NCI-H1105 treated with DMSO at 0.1 percent for 48 hours (cell line): ENCODE measurements at places on chromosomes 5 and 9.
A peak's percentile ranks its signal among the peaks of the same experiment; 100 is the strongest.

DNA sequence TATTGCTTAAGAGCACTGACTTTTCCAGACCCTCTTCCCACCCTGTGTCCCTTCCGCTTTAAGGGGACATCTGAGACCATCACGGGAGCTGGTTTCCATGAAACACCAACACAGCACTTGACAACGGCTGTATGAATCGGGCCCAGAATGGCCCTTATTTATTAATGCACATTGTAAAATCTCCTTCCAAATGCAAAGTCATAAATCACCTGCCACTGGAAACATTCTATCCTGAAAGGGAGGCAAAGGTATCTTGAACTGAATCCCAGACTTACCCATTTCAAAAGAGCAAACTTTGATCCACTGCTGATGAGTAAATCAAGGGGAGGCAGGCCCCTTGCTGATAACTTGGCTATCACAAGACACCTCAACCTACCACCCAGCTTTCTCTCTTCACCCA lies 37.4 kb downstream of the SHB start:
- no peak for DNase-seq

GRCh38 chr9:133700819-133701320 lies 37.3 kb downstream of the SARDH start:
- no peak for DNase-seq

GRCh38 chr5:142969186-142969585 lies 199.0 kb downstream of the ARHGAP26 start:
- no peak for DNase-seq

DNA sequence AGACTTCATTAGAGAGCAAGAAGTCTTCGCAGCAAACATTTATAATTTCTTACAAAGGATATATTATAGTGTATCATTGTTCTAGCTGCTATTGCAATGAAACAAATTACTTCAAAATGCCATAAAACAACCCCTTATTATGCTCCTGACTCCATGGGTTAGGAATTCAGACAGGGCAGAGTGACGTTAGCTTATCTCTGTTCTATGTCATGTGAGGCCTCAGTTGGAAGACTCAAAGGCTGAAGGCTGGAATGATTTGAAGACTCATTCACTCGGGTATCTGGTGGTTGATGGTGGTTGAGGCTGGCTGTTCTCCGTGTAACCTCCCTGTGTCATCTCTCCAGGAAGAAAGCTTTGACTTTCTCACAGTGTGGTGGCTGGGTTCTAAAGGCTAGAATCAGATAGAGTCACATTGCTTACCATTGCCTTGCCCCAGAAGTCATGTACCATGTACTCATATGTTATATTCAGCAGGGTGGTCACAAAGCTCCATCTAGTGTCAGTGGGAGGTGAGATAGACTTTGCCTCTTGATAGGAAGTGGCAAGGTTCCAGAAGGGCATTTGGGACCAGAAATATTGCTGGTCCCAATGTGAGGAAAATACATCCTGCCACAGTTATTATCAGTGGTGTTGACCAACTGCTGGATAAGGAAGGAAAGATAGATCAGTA lies 226.9 kb downstream of the TMEM38B start:
- no peak for DNase-seq

GRCh38 chr5:116658830-116659229 lies 84.2 kb upstream of the SEMA6A start:
- DNase-seq, result no peak

DNA sequence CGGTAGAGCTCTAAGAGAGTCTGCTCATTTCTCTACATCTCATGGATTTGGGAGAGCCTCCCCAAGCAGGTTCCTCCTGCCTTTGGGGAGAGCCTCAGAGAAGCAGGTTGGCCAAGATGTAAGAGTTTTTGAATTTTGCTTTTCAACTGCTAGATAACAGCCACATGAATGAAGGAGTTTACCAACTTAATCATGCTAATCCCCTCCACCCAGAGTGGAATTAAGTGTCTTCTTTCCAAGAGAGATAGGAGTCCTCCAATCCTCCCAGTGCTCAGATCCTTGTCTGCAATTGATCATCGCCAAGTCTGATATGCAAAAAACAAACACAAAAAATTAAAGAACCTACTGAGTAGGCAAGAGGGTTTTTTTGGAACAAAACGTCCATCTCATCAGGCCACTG lies 99.4 kb upstream of the MAP3K1 start:
- DNase-seq, result no peak

- DNase-seq, result no peak
Measured at GRCh38 chr5:60349891-60350415, 350.0 kb downstream of the DEPDC1B start.

DNA sequence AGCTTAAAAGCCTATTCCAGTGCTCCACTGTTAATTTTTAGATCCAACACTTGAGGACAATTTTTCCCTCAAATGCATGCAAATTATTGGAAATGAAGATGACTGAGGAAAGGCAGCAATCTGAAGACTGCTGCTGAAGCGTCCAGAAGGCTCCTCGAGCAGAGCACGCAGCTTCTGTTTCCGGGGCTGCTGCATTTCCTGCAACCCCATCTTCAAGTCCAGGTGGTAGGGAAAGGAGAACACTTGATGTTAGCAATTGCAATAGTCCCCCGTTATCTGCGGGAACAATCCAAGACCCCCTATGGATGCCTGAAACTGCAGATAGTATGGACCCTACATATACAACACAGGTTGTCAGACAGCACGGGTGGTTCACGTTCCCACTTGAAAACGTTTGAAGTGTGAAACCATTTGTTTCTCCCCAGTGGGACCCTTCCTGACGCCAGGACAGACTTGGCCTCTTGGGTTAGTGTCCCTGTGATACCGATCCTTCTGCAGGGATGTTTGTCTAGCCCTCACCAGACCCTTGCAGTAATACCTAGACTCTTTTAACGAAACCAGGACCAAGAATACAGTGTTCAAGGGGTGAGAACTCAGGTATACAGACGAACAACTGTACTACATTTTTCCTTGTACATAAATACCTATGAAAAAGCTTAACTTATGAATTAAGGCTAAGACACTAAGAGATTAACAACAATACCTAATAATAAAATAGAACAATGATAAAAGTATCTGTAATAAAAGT lies 152.3 kb downstream of the HSD17B3 start:
- no peak for DNase-seq

- peak; percentile 95 for DNase-seq
Measured at GRCh38 chr5:40755407-40756365, at the start of gene TTC33. Gene TTC33, minus strand, starts transcription at chr5:40755961. Its CDS starts 8,943 bp downstream, at chr5:40747018.

- DNase-seq, result no peak
Measured at GRCh38 chr5:16881251-16881650, 54.8 kb downstream of the MYO10 start.

DNA sequence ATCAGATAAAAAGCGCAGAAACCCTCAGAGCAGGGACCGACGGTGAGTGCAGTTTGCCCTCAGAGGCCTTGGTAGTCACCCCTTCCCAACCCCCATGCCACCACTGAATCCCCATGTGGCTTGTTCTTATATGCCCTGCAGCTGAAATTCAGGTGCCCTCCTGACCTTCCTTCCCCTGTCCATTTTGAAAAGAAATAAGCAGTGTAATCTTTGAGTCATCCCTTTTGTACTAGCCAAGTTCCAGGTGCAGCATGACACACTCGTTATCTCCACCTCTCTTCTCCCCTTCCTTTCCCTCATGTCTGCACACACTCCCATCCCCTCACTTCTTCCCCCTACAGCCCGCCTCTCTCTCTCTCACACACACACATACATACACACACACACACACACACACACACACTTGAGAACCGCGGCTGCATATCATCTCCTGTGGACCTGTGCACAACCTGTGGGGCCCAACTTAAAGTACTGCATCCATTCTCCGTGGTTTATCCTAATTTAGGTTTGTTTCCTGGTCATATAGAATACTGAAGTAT lies 53.1 kb downstream of the SYK start:
- DNase-seq, result no peak

- no peak for DNase-seq
Measured at GRCh38 chr5:95403996-95404395, 12.8 kb downstream of the FAM81B start.

DNA sequence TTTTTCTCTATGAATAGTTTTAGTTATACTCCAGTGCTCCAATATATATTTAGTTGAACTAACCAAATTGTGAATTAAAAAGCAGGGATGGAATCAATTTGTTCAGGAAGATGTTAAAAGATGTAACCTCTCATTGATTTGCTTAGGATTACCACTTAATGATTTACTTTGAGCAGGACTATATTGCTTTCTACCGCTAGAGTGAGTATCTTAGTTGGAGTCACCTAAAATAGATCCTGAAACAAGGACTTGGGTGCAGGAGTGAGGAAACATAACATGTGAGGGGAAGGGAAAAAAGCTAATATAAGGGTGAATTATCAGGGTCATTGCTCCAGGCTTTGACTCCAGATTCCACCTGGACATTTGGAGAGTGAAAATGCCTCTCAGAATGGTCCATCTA lies 2277.4 kb upstream of the C9orf72 start:
- no peak for DNase-seq

GRCh38 chr5:73751254-73751914 lies 125.4 kb downstream of the ARHGEF28 start:
- no peak for DNase-seq

GRCh38 chr5:105397749-105398148 lies 1835.2 kb upstream of the NUDT12 start:
- no peak for DNase-seq

- no peak for DNase-seq
Measured at GRCh38 chr5:56862909-56863308, 46.5 kb upstream of the SETD9 start.

GRCh38 chr9:112487008-112487798 lies 576 bp downstream of the KIAA1958 start:
- peak; percentile 37 for DNase-seq

DNA sequence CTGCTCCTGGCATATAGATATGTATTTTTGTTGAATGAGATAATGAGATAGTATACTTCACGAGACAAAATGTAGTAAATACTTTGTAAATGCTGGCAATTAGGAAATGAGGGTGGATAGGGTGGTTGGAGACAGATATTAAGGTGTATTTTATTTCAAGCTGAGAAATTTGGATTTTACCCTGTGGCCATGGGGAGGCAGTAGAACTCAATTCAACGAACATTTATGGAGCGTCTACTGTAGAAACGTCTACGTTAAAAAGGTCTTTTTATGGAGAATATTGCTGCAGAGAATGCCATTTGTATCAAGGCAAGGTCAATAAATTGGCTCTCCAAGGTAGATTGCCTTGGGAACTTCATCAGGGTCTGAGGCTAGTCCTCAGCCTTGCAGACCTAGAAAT lies 21.5 kb upstream of the RALGPS1 start:
- no peak for DNase-seq

DNA sequence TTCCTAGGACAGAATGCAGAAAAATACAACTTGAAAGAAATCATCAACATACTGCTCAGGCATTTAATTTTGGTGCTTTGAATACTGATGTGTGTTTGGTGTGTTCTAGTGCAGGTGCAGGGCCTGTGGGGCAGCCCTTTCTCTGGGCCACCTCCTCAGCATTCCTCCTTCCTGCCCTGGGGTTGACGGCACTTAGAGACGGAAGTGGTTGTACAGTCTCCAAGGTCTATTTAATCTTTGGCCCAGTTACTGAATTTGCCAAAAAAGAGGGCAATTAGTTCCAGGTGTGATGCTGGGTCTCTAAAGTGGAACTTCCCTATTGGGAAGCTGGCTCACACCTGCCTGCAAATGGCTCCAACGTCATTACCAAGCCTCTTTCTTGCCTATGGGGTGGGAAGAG lies 269.0 kb downstream of the SH3GL2 start:
- peak; percentile 19 for DNase-seq

- no peak for DNase-seq
Measured at GRCh38 chr5:153571162-153571561, 80.7 kb downstream of the GRIA1 start.

DNA sequence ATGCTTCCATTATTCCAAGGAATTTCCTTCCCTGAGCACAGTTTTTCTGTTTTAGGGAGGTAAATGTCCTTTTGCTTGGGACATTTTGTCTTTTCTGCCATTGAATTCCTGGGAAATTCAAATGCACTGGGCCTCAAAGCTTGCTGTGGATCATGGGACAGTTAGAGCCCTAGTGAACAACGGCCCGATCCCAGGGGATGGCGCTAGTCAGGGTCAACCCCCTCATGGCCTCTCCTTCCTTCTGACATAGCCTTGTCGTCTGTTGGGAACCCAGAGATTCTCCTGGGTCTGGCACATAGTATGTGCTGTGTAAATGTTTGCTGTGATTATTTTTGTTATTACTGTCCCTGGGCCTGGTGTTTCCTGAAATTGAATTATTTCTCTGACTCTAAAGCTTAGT lies 30.7 kb upstream of the COL15A1 start:
- no peak for DNase-seq

DNA sequence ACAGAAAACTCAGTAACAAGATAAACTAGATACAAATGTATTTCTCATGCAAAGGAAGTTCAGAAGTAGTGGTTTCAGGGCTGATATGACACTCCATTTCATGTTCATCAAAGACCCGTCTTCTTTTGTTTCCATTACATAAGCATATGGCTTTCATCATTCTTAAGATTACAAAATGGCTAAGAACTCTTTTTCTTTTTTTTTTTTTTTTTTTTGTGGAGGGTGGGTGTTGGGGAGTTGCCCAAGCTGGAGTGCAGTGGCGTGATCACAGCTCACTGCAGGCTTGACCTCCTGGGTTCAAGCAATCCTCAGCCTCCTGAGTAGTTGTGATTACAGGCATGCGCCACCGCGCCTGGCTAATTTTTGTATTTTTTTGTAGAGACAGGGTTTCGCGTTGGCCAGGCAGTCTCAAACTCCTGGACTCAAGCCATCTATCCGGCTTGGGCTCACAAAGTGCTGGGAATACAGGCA lies 22.0 kb upstream of the PTBP3 start:
- DNase-seq, result no peak

DNA sequence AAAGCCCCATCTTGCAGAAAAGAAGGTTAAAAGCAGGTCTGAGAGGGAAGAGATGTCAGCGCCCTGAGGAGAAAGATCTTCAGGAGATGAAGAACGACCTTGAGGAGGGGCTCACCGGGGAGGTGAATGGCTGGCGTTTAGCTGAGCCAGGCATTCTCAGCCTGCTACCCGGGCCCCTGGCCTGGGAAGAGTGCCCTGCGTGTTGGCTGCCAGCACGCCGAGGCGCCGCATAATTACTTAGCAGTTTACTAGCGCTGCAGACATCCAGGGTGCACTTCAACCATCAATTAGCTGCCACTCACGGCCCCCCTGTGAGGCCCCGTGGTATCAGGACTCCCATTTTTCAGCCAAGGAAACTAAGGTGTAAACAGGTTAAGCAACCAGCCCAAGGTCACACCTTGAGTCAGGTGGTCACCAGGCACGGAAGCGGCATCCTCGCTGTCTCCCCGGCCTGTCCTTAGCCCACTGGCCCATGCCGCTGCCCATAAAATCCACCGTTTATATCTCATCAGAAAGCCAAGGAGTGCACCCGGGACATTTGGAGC lies 551.9 kb downstream of the BNC2 start:
- DNase-seq, result peak; percentile 25

DNA sequence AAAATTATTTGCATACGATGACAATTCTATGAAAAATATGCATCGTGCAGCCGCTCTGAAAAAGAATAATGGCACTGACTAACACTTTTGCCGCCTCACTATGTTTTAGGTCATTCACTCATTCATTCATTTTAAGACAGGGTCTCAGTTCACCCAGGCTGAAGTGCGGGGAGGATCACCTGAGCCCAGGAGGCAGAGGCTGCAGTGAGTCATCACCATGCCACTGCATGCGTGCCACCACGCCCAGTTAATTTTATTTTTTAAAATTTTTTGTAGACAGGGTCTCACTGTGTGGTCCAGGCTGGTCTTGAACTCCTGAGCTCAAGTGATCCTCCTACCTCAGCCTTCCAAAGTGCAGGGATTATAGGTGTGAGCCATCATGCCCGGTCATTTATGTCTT lies 37.0 kb downstream of the RAPGEF1 start:
- no peak for DNase-seq

- no peak for DNase-seq
Measured at GRCh38 chr9:129910628-129911567, 75.6 kb downstream of the USP20 start.

- no peak for DNase-seq
Measured at GRCh38 chr5:128815201-128815600, 150.1 kb upstream of the SLC27A6 start.
